ENCODE measurements at places on chromosomes 5 and 9.

- DNase-seq, result peak; percentile 60
These were observed 1.1 kb downstream of the PRR7 start for GRCh38 chr5:177447611-177448243.

DNA sequence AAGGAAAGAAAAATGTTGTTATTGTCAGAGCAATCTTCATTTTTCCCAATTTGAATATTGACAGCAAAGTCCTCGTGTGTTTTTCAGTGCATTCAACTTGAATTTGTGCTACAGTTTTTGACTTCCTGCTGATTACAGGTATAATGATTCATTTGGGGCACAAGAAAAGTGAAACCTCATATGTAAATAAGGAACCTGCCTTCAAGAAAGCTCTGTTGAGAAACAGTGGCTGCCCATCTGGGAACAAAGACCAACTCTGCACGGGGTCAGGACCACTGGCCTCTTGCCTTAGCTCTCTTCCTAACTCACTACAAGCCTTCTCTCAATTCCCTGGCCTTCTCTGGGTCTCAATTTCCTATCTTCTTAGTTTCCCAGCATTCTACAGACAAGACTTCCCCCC is 21.0 kb downstream of the TIMD4 start:
- DNase-seq, result no peak

DNA sequence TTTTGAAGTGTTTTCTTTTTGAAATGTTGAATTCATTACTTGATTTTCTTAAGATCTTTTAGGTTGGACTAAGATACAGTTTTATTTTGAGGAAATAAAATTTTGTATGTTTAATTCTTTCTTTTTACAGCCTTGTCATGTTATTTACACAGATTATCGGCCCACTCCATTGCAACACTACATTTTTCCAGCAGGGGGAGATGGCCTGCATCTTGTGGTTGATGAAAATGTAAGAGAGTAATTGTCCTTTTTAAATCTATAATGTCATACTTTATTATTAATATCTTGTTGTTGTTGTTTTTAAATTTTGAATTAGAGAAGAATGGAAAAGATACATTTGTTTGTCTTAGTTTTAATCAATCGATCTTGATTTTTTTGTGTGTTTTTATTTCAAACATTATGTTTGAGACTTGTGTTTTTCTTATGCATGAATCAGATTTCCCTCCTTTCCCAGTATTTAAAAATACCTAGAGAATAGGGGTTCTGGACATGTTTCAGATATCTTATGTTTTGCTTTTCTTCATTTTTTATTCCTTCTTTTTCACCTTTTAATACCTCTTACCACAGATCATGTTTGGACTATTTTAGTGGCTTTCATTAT is 36.7 kb downstream of the MTREX start:
- peak; percentile 35 for DNase-seq

DNA sequence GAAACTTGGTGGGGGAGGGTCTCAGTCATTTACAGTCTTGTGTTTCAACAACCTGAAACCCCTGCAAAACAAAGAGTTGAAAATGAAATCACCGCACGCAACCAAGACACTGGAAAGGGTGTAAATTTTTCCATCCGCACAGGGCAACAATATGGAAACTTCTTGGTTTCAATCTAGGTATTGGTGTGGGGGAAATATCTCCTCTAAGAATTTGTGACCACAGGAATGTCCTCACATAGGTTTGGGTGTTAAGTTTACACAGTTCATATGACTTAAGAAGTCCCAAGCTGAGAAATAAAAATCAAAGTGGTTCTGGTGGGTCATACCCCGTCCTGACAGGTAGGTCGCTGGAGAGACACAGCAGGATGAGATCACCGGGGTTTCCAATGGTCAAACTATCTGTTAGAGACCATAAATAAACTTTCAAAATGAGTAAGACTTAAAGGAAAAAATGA is 51.9 kb upstream of the PIP5K1B start:
- no peak for DNase-seq

- no peak for DNase-seq
These were observed 1.6 kb upstream of the OBP2B start for GRCh38 chr9:133210609-133211008.

GRCh38 chr5:1244976-1245375 is 19.8 kb downstream of the SLC6A18 start:
- no peak for DNase-seq

DNA sequence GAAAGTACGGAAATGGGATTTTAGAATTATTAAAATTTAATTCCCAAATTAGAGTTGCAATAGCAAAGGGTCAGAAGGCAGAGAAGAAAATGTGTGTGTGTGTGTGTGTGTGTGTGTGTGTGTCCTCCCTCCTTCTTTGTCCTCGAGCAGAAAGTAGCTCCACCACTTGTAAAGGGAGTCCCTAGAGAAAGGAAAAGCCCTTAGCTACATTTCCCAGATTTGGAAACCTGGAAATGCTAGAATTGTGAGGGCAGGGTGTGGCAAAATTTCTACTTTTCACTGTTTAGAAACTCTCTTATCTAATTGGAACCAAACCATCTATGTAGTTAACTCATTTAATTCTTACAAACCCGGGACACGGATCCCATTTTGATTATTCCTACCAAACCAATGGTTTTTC is 33.2 kb upstream of the LIFR start:
- no peak for DNase-seq

GRCh38 chr5:167899490-167900070 is 391.9 kb upstream of the WWC1 start:
- no peak for DNase-seq

GRCh38 chr9:89021154-89021803 is 30.0 kb downstream of the S1PR3 start:
- peak; percentile 44 for DNase-seq

DNA sequence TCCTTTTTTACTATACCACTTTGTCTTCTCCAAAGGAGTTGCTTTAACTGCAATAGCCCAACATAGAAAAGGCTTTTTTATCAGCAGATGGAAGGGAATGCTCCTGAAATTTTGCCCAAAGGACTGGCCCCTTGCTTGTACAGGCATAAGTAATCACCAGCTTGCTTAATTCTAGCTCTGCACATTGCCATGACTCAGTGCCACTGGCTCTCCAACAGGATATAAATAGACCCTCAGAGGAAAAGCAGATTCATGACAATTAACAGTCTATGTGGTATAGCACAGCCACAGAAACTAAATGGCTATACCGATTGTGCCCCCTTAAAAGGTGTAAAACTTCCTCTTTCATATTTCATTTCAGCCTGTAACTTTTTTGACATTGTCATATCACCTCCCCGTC is 227.0 kb downstream of the ZNF608 start:
- DNase-seq, result no peak

DNA sequence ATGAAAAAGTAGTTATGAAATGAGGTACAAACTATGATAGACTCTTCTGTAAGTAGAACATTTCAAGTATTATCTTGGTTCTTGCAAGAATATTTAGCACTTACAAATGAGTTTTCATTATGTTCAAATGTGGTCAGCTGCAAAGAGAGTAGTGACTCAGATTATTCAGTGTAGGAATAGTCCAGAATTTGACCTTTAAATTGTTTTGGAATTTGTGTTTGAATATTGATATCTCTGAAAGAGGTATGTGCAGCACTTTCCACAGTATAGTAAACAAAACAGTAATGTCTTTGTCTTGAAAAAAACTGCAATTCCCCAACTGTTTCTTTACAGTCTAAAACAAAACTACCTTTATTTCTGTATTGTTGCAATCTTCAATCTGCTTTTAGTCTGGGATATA is 56.1 kb downstream of the WDR70 start:
- DNase-seq, result no peak

DNA sequence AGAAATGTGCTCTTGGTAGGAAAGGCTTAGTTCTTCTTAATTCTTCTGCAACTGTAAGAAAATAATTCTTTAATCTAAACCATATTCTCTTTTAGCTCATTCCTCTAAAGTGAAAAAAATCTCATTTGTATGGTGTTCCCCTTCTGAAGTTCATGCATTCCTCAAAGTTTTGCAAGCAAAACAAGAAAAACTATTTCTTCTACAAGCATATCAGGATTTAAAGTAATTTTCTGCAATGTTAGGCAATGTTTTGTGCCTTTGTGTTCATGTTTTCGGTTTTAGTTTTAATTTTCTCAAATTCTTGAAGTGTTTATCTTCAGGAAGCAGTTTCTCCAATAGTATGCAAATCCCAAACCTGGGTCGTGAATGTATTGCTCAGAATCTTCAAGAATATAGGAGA is 12.7 kb upstream of the GPR21 start:
- no peak for DNase-seq

- no peak for DNase-seq
These were observed 1672.9 kb upstream of the WWC1 start for GRCh38 chr5:166618526-166618925.

DNA sequence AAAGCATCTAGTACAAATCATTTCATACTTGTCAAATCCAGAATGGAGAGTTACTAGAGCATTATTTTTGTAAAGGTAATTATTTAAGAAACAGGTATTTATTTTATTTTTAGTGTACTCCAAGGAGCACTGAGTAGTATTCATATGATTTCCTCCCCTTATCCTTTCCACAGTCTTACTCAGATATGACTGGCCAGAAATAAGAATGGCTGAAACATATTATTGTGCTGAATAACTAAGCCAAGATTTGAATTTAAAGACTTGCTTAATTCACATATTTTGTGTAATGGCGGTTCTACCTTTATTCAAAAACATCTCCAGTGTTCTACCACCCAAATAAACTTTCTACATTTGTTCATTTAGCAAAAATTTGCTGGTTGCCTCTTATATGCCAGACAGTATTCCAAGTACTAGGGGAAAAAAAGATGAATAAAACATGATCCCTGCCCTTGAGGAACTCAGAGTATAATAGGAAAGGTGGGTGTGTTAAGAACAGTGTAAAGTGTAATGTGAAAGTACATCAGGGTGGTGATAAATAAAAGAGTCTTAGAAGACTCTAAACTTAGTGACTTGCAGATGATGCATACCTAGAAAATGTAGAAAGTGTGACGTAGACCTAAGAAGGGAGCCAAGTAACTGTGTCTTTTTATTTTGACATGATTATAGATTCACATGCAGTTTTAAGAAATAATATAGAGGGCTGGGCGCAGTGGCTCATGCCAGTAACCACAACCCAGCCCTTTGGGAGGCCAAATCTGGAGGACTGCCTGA is 110.4 kb upstream of the GRHPR start:
- no peak for DNase-seq

DNA sequence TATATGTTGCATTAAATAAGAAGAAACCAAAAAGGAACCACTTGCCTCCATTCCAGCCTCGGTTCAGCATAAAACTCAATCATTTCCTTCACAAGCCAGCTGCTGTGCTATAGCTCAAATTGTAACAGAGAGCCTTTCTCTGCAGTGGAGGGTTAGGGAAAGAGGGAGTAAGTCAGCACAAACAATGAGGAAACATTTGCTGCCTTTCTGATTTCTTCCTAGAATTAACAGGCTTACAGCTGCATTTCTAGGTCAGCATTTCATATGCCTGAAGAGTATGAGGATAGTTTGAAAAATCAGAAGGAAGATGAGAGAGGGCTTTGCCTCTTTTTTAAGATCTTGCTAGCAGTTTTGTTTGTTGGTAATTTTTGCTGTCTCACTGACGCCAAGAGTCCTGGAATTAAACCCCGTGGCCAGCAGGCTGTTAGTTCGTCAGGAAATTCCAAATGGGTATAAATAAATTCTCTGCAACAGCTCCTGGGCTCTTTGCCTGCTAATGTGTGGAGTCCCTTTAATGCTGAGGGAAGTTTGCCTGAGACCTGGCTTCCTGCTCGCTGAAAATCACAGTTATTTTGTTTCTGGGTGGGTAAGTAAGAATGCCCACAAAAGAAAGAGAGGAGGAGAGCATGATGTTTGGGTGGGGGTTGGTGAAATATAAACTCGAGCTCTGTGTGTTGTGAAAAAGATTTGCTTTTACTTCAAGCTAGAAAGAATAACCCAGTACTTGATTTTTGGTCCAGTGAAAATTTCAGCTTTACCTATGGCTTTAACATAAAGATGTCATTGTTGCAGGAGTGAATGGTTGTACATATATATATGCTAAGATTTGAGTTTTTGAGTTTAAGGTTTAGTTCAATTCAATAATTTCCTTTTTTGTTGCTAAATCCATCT is 148.1 kb upstream of the DMRT1 start:
- DNase-seq, result no peak

- no peak for DNase-seq
These were observed 2.1 kb downstream of the CHSY3 start for GRCh38 chr5:129906177-129906887.

- peak; percentile 83 for DNase-seq
These were observed 1.3 kb downstream of the NOTCH1 start for GRCh38 chr9:136544548-136544963.

DNA sequence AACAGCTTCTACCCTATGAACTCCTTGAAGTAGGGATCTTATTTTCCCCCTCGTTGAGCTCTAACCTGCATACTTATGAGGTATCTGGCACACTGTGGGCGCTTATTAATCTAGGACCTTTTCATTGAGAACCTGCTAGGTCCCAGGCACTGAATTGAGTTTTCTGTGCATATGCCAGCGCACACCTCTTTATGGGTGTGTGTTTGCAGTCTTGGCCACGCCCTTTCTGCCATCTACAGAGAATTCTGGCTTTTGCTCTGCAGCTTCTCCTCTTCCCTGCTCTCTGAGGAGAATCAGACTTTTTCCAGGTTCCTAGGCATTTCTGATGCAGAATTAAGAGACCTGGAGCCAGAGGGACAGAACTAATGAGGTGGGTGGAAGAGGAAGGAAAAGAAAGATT is 25.4 kb upstream of the SSBP2 start:
- DNase-seq, result no peak

- no peak for DNase-seq
These were observed 3.8 kb downstream of the RAB24 start for GRCh38 chr5:177299697-177300096.

DNA sequence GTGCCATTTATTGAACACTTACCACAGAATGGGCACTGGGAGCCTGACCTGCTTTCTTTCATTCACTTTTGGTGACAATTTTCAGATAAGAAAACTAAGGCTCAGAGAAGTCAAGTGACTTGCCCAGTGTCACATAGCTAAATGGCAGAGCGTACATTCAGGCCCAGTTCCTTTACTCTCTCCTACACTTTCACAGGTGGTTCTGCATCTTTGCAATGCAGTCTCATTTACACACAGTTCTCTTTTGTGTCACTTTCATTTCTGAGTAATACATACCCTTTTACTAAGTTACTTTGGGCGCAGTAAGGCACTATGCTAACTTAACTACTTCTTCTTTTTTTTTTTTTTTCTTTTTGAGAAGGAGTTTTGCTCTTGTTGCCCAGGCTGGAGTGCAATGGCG is 8.3 kb downstream of the NFIL3 start:
- DNase-seq, result no peak

GRCh38 chr5:51838459-51838858 is 455.2 kb downstream of the ISL1 start:
- no peak for DNase-seq

GRCh38 chr5:148390914-148391313 is 7.2 kb downstream of the FBXO38 start:
- no peak for DNase-seq
